ENCODE measurements at places on chromosomes 12 and 14. TPM values are rescaled to one million over a fixed set of nuclear protein-coding genes. Genes with fewer than 3 reads are reported as not detected.

The FOXN4 gene
- not detected for polyA plus RNA-seq

The PMCH gene
- polyA plus RNA-seq, result not detected

DNA sequence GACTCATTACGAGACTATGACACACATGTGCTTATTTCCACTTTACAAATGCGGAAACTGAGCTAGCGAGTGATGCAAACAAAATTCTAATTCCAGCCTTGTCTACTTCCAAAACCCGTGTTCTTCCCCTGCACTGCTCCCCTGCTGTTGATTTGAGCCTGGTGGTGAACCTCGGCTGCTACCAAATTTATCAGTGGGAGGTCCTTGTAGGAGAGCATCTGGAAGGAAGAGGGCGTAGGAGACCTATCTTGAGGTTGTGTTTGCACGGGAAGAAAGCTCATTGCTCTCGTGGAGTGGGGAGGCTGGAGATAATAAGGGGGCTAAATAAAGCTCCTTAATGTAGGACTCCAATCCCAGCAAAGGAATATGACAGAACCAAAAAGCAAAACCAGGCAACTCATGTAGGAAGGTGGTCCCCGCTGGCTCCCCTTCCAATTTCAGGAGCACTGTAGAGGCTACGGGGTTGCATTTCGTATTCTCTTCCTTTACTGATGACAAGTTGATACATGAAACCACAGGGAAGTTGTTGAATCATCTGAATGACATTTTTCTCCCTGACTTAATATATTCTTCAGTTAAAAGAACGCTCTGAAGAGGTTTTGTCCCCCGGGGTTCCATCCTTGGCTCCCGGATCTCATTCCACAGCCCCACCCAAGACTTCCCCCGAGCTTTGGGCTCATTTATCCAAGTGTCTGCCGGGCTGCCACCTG lies 52.6 kb downstream of the FZD10 start:
- no peak for DNase-seq

The KCNH3 gene
- 0.01 TPM for polyA plus RNA-seq

DNA sequence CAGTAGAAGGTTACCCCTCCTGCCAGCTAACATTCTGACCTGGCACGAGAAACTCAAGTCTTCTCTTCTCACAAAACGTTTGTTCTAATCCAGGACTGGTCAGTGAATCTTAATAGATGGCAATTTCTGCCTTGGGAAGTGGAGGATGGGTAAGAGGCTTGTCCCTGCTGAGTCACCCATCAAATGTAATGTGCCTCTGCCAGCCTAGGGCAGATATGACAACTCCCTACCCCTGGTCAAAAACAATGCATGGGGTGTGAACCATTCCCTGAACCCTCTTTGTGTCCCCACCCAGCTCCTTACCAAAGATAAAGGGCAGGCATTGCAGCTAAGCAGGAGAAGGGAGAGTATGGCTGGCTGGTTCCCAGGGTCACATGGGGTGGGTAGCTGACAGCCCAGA lies 1052.9 kb downstream of the GALC start:
- DNase-seq, result no peak

The AVPR1A gene
- not detected for polyA plus RNA-seq

DNA sequence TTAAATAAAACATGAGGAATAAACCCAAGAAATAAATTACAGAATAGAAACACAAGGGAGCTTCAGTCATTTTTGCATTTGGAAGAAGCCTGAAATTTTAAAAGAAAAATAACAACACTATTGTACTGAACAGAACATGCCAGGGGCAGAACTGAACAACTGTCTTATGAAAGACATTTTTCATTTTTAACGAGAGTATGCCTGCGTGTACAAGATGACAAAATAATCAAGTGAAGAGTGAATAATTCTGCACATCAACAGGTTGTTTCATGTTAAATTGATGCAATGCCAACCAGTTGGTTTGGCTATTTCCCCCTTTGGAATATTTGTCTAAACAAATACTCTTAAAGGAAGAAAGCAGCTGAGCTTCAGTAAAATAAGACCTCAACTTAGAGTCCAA lies 103.3 kb upstream of the BTG1 start:
- DNase-seq, result no peak

GRCh38 chr12:56998981-56999380 lies 7.4 kb downstream of the ZBTB39 start:
- no peak for DNase-seq

The SERPINA12 gene
- polyA plus RNA-seq, result not detected

GRCh38 chr12:52275686-52276085 lies 1.2 kb downstream of the KRT86 start:
- DNase-seq, result no peak

The HPD gene
- polyA plus RNA-seq, result 0.05 TPM

The RPL10L gene
- polyA plus RNA-seq, result not detected

The TRIM9 gene
- 0.02 TPM for polyA plus RNA-seq

GRCh38 chr12:56029166-56029519 lies 8.3 kb downstream of the IKZF4 start:
- DNase-seq, result no peak

GRCh38 chr14:65783101-65783500 lies 370.6 kb downstream of the FUT8 start:
- no peak for DNase-seq

The KLHL33 gene
- polyA plus RNA-seq, result 0.06 TPM

GRCh38 chr12:79927772-79928474 lies 7.0 kb downstream of the PPP1R12A start:
- no peak for DNase-seq

DNA sequence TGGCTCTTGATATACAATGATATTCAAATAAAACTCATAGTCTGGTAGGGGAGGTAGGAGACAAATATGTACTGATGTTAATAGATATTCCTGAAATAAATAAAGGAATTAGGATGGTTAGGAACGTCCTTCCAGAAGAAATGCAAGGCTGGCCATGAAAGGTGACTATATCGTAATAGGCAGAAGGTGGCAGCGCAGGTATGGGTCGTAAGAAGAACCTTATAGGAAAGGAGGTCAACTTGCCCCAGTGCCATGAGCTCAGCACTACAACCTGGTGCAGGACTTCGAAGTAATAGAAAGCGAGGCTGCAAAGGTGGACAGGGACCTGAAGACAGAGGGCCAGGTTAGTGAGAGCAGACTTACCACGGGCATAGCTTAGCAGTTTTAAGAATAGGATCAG lies 55.3 kb upstream of the FGD4 start:
- DNase-seq, result no peak

GRCh38 chr12:27399074-27399473 lies 47.5 kb upstream of the SMCO2 start:
- DNase-seq, result no peak

DNA sequence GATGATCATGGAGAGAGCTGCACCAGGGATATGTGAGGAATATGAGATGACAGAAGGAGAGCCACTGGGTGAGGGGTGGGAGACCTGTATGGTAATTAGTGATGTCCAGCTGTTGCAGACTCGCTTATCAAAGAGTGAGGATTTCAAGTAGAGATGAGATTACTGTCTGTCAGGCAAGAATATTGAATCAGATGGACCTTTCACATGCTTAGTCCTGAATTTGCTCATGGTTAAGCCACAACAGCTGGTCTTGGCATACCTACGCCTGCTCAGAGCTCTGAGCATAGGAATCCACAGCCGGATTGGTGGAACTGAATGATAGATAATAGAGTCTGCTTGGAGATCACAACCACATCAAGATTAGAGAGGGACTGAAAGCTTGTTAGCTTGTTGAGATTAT lies 115.2 kb upstream of the ARHGAP5 start:
- DNase-seq, result no peak

The CPNE6 gene
- polyA plus RNA-seq, result not detected

GRCh38 chr12:100566887-100567637 lies 6.4 kb upstream of the GAS2L3 start:
- DNase-seq, result no peak

- no peak for DNase-seq
Measured at GRCh38 chr12:93198086-93198485, 179.6 kb upstream of the NUDT4 start.

The LRRK2 gene
- polyA plus RNA-seq, result 2.6 TPM

GRCh38 chr12:4899364-4899763 lies 10.3 kb upstream of the KCNA1 start:
- DNase-seq, result no peak

The TAS2R8 gene
- polyA plus RNA-seq, result 0.06 TPM

DNA sequence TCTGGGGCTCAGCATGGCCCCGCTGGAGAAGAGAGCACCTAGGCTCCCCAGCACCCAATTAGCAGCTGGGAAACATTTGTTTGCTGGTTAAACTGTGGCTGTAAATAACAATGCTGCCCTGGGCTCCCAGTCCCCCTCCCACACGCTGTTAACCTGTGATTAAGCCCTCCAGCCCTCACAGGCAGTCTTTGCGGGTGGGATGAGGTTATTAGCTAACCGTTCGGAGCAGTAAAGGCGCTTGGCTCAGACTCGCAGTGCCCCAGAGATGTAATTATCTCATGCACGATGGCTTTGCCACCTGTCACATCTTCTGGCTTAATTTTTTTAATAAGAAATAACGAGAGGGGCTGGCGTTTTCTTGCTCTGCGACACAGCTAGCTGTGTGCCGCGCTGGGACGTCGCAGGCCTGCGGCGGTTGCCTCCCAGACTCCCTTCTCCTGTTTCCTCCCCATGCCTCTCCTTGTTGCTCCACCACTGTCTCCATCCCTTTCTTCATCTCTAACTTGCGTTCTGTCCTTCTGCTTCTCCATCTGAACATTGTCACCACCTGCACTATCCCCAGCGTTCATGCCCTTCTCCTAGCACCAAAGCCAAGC lies 239.2 kb upstream of the FKBP4 start:
- no peak for DNase-seq

The SDR9C7 gene
- polyA plus RNA-seq, result not detected

DNA sequence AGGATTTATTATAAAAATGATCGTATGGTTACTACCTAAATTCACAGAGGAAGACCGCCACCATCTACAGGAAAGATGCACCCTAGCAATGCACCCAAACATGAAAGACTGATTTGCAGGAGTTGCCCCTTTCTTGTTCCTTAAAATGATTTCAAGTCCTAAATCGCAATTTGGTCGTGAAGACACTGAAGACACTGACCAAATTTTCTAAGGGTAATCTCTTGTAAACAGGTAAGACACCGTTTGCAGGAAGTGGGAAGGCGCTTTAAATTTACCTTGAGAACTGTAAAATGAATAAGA lies 1.0 kb downstream of the SOS2 start:
- DNase-seq, result no peak

- no peak for DNase-seq
Measured at GRCh38 chr14:95651821-95652583, 34.2 kb upstream of the TCL1B start.

The ALKBH2 gene
- 14.6 TPM for polyA plus RNA-seq

The C1S gene
- 406 TPM for polyA plus RNA-seq

- DNase-seq, result no peak
Measured at GRCh38 chr14:21205678-21206581, 50.1 kb upstream of the OR5AU1 start.

- no peak for DNase-seq
Measured at GRCh38 chr14:23454445-23454856, 15.1 kb upstream of the NGDN start.

GRCh38 chr14:102955636-102956408 lies 33.4 kb downstream of the AMN start:
- no peak for DNase-seq

The DCN gene
- 4,723 TPM for polyA plus RNA-seq

DNA sequence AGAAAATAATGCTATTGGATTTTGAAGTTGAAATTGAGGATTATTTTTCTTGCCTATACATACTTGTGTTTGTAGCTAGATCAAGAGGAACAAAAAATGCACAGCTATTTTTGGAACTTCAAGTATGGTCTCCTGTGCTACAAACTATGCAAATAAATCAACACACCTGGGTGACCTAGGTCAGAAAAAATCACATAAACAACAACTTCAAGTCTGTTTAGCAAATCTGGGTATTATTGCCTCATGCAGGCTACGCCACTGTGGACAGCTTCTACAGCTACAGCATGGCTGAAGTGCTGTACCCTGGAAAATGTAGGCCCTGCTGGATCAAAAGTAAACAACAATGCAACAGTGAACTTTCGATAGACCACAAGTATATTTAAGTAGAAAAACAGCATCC lies 87.5 kb downstream of the SLC6A15 start:
- DNase-seq, result no peak

The GPRC5D gene
- not detected for polyA plus RNA-seq

DNA sequence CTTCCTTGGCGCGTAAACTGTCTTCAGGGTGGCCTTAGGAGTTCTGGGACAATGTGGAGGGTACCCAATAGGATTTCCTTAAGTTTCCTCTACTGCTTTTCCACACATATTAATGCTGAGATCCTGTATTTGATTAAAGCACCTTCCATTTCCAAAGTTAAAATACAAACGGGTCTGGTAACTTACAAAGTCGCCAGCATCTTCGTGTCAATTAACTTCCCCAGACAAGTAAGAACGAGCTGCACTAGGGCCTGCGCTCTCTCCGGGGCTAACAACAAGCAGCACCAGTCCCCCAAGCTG lies 130.9 kb downstream of the NDUFA12 start:
- no peak for DNase-seq

- no peak for DNase-seq
Measured at GRCh38 chr12:15605881-15606590, 183.2 kb downstream of the EPS8 start.

DNA sequence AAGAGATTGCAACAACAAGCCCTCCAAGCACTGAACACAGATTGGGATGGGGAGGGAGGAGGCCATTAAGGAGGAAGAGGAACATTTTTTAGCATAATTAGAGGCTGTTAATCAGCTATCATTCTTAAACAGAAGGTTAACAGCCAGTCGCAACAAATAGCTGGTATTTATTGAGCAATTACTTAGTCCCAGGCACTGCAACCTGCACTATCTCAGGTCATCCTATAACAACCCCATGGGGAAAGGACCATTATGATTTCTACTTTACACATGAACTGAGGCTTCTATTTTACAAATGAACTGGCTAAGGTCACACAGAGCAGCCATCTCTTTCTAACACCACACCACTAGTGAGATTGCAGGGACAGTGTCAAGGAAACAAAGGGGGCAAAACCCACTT lies 10.4 kb downstream of the RAB35 start:
- DNase-seq, result no peak

GRCh38 chr12:113472191-113473121 lies 785 bp upstream of the LHX5 start:
- no peak for DNase-seq

- DNase-seq, result peak; percentile 13
Measured at GRCh38 chr12:9750276-9751203, 10.2 kb downstream of the CD69 start.

The REM2 gene
- 0.06 TPM for polyA plus RNA-seq

- no peak for DNase-seq
Measured at GRCh38 chr12:90128526-90128925, 419.9 kb upstream of the ATP2B1 start.

Data from AG04450 (cell line).